ENCODE measurements at places on chromosomes 1 and 21.

- DNase-seq: no peak
Measured at GRCh38 chr1:33852711-33853110, 11.2 kb upstream of the HMGB4 start.

DNA sequence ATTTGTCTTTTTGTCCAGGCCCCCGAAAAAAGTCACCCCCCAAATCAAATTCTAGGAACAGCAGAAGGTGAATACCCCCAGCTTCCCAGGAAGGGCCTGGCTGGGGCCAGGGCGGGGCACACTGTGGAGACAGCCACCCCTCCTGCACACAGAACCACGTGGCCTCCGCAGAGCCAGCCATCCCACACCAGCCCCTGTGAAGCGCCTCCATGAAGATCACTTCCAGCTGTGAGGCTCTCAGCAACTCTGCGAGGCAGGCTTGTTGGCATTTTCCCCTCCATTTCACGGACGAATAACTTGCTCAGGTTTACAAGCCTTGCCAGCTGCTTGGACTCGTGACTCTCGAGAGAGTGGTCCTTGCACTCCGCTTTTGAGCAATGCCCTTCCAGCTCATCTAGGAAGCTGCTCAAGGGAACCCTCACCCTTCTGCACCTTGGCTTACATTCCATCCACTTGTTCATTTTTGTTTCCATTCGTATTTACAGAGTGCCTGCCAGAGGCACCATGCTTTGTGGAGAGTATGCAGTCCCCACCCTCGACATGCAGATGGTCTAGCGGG lies 48.2 kb downstream of the SYT6 start:
- DNase-seq: no peak

DNA sequence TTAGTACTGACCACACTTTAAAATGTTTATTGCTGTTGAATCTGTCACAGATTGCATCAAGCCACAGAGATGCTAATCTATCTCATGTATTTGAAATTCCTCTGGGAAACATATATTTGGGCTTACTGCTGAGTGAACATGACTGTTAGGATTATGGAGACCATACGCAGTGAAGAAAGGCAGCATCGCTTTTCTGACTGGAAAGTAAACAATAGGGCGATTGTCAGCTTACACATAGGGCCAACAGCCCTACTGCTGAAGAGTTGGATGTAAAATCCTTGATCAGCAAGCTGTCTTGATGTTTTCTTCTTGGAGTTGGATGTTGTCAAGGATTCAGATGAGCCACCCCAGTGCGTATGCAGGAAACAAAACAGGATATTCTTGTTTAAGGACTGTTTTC lies 368.7 kb upstream of the ADGRL2 start:
- no peak for DNase-seq

DNA sequence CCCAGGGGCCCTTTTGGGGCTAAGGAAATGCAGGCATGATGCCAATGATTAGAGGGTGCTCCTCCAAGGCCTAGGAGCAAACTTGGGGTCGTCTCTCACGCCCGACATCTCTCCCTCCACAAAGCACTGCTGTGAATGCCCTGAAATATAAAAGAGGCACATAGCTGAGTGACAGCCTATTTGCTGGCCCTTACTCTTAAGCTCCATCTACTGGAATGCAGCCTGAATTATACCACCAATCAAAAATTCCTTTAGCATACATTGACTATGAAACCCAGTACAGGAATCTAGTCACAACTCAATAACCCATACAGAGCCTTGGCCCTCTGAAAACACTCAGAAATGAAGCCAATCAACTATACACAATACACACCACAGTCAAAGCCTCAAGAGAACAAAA lies 105.5 kb downstream of the LRIG2 start:
- no peak for DNase-seq

GRCh38 chr1:218426343-218426657 lies 81.2 kb downstream of the TGFB2 start:
- no peak for DNase-seq

DNA sequence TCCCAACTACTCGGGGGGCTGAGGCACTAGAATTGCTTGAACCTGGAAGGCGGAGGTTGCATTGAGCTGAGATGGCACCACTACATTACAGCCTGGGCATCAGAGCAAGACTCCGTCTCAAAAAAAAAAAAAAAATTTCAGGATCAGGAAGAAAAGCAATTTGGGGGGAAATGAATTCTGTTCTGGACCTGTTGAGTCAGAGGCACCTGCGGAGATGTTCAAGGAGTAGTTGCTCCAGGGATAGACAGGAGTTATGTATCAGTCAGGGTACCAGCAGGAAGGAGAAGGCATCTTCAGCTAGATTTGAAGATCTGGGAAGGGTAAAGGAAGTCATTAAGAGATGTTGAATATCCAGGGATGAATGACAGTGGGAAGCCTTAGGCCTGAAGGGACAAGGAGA lies 2.9 kb upstream of the RHBDL2 start:
- no peak for DNase-seq

- DNase-seq: no peak
Measured at GRCh38 chr1:211687462-211688215, 12.2 kb upstream of the NEK2 start.

- no peak for DNase-seq
Measured at GRCh38 chr1:195569934-195570333, 1038.3 kb downstream of the KCNT2 start.

- DNase-seq: no peak
Measured at GRCh38 chr1:222105393-222105737, 363.5 kb upstream of the DUSP10 start.

- no peak for DNase-seq
Measured at GRCh38 chr1:219296430-219297355, 123.0 kb downstream of the LYPLAL1 start.

GRCh38 chr21:40841524-40842196 lies 5.3 kb downstream of the DSCAM start:
- no peak for DNase-seq
